ENCODE measurements at places on chromosomes 12 and 14.

- DNase-seq: no peak
These were observed 53.4 kb upstream of the FOXN3 start for GRCh38 chr14:89470401-89470800.

DNA sequence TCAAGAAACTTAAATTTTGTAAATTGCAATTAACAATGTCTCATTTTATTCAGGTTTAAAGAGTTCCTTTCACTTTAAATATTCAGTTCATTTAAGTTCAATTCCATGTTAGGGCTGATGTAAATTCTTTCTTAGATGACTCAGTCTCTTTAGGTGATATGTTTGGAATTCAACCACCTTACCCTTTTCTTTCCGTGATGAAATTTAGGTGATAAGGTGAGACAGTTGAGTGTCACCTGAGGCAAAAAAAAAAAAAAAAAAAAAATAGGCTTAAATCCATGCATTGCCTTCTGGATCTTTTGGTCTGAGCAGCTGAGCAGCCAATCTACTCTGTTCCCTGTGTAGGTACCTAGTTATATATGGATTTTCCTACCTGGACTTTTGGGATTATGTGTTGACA is 299.5 kb downstream of the DAD1 start:
- no peak for DNase-seq

DNA sequence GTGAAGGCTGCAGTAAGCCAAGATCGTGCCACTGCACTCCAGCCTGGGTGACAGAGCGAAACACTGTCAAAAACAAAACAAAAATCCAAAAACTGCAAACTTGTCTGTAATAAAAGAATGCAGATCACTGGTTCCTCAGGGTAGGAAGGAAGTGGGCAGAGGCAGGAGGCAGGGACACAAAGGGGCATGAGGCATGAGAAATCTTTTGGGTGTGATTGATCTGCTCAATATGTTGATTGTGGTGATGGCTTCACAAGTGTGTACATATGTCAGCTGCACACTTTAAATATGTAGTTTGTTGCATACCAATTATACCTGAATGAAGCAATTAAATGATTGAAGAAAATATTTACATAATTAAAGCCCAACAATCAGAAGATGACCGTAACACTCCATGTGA is 117.6 kb downstream of the CMAS start:
- DNase-seq: no peak

DNA sequence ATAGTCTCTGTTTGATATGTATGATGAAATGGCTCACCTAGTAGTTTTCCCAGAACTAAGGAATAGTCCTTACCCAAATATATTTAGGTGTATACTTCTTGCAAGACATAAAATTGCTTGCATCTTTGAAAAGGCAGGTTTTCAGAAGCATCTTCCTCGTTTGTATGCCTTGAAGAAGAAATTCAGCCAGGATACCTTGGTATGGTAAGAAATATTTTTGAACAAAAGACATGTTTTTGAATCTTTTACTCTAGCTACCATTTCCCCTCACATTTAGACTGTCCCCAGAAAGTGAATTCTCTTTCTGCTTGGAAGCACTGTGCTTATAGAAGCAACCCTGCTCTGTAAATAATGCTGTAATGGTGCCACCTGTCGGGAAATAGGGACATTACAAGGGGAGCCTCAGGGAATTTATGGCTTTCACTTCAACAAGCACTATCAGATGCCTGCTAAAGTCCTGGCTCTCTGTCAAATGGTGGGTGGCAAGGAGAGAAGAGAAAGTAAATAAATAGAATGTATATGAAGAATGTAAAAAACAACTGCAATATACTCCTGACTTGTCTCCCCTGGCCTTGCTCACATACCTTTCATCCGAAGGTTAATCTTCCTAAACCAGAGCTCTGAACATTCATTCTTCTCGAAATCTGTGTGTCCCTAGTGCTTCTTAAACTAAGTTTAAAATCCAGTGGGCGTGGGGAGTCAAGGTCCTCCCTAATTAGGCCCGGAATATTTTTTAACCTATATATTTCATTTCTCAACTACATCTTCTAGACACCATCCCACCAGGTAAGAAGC is 6.1 kb downstream of the CCDC184 start:
- peak; percentile 81 for DNase-seq

GRCh38 chr14:104817930-104818713 is 17.2 kb downstream of the ZBTB42 start:
- no peak for DNase-seq

DNA sequence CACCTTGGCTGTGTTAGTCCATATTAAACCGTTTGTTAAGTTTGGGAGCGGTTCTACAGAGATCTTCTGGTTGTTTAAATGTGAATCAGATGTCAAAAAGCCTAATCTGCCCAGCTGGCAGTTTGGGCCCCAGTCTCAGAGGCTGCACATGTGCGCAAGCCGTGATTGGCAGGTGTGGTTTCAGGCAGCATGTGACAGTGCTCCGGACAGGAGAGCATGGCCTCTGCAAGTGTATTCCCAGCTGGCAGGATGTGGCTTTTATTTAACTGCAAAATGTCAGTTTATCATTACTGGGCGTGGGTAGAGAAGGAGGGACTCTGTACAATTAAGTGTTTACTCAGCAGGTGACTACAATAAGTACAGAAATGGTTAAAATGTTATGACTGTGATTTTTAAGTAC is 77.5 kb downstream of the PELI2 start:
- DNase-seq: peak; percentile 53

DNA sequence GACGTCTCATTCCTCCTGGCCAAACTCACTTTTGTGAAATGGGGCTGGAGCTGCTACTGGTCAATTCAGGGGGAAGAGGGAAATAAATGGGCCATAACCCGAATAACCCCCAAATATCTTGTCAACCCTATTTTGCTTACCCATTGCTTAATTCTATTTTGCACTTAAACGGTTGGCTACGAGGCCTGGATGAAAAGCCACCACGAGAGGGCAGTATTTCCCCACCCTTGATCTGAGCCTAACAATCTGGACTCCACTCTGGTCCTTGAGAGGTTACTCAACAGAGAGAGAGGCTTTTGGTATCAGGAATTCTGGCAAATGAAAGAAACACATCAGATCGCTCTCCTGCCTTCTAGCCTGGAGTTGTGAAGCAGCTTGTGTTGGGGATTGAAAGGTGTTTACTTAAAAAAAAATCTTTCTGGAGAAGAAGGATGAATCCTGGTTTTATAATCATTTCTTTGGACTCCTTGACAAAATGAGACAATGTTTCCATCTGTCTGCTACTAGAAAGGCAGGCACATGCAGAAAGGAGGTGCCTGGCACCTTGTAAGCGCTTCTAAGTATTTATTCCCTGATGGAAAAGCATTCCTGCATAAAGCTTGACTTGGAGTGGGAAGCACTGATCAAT is 22.4 kb upstream of the FBXO21 start:
- peak; percentile 71 for DNase-seq

DNA sequence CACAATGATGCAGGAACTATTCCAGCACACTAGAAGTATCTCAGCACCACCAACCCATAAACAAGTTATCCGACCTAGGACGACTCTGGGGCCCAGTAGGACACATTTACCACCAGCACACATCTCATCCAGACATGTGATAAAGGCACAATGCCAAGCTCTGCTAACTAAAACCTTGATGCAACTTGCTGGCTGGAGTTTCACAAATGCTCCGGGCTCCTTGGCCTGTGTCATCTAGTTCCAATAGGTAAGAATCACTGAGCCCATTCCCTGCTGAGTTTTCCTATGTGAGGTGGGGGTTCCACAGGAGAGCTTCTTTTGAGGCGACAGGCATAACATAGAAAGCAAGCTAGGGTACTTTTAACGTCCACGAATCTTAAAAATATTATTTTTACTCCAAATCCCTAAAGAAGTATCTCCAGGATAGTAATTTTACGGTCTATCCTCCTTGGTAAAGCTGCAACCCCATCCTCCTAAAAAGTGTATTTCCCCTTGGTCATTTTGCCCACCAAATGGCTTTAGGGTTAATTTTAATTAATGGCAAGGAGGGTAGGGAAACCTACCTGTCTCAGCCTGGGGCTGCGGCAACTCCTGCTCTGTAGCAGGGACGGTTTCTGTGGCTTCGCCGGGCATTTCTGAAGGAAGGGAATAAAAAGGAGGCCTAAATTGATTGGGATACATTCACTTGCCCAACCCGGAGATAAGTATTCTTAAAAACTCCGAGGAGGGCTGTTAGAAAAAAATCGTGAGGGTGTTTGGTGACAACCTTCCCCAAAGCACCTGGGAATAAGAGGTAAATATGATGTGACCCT is 1.0 kb downstream of the NACA start:
- DNase-seq: peak; percentile 35

- no peak for DNase-seq
These were observed 73.9 kb downstream of the ANO4 start for GRCh38 chr12:100868487-100868886.

- peak; percentile 15 for DNase-seq
These were observed 75.0 kb downstream of the DIP2B start for GRCh38 chr12:50579757-50580267.

DNA sequence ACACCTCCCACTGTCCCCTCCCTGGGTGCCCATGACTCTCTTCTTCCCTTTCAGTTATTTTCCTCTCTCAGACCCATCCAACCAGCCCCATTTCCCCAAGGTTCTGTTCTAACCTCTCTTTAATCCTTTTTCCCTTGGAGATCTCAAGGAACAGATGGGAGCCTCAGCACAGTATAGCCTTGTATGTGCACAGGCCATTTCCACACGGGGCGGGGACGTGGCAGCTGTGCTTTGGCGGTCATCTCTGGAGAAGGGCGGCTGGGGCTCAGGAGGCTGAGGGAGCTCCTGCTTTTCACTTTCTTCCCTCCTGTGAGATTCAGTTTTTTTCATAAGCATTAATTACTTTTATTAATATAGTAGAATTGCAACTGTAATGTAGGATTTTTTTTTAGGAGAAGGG is 212.2 kb downstream of the ZFP36L1 start:
- no peak for DNase-seq

GRCh38 chr12:46342562-46343033 is 30.0 kb downstream of the SLC38A2 start:
- DNase-seq: no peak

DNA sequence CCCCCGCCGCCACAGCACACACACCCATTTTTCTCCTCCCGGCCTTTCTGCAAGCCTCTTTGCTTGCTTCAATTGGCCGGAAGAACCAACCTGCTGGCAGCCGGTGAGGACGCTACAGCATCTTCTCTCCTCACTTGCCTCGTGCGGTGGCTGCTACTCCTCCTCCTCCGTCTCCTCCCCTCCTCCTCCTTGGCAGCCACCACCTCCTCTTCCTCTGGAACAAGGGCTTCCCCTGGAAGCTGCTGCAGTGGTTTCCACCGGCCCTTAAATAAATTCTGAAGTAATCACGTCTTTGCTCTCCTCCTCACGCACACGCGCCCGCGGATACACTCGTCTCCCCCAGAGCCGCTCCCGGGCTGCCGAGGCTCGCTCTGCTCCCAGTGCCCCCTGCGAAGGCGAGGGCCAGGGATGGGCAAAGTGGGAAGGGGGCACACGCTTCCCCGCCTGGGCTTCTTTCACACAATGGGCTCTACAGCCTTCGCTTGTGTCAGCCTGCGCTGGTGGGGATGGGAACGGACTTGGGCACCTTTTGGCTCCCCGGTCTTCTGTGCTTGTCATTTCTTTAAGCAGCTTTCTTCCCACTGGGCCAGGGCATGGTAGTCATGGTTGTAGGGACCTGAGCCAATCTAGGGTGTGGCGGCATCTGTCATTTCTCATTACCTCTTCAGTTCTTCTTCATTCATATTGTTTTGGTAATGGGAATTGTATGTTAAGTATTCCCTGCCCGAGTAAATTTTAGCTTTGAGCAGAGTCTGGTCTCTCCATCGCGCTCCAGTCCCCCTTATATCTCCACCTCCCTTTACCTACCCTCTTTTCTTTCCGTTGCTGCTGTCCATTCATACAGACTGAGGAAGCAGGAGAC is at the start of gene PPFIA2:
PPFIA2 (minus strand) TSS at position 161 of the 862 bp plus-strand sequence.
- peak; percentile 24 for DNase-seq
